H4 (cell line): ENCODE measurements at places on chromosomes 3 and 15. TPM values are rescaled to one million over a fixed set of nuclear protein-coding genes. Genes with fewer than 3 reads are reported as not detected.

DNA sequence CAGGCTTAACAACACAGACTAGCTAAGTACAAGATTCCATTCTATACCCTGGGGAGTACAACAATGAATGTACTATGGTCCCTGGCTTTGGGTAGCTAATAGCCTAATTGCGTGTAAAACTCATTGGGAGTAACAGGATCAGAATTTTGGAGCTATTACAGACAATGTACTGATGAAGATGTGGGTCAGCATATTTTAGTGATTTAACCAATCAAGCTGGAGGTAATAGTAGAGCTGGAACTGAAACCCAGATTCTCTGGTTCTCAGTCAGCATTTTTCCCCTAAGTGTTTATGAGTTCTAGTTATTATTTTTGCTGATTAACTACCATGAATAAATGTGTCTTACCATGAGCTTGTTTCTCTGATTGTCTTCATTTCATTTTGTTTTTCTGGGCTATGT, 578.7 kb downstream of the NLGN1 start:
- no peak for DNase-seq

DNA sequence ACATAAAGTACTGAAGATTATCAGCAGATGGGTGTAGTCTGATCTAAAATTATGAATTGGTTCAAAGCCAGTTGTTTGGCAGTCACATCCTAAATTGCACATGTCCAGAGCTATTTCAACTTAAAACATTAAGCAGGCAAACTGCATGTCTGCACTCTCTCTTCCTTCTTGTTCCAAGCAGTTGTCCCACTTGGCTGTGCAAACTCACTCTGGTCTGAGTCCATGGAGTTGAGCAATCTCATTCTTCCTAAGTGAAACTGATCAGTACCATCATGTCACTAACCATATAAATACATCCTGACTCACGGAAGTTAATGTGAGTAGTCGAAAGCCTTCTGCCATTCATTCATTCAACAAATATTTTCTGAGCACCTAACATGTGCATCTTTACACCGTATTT, 353.0 kb downstream of the ROBO1 start:
- DNase-seq = no peak

TRPM1 gene
- total RNA-seq = not detected in 2 replicates

TSPAN3 gene
- total RNA-seq = 423 and 537 TPM in 2 replicates

DNA sequence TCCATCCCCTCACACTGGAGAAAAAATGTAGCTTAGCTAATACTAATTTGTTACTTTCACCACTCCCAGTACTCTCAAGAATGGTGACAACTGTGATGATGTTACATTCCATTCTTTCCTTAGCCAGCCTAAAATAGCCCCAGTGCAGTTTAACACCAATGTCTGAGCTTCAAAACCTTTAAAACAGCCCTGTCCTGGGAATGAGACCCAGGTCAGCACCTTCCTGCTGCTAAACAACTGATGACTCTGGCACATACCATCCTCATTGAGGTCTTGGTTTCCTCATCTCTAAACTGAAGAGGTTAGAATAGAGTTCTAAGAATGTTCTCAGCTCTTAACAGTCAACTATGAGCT, 3.8 kb downstream of the SCAMP2 start:
- DNase-seq = no peak

ZNF639 gene
- total RNA-seq = 71.2 and 76.8 TPM in 2 replicates

DNA sequence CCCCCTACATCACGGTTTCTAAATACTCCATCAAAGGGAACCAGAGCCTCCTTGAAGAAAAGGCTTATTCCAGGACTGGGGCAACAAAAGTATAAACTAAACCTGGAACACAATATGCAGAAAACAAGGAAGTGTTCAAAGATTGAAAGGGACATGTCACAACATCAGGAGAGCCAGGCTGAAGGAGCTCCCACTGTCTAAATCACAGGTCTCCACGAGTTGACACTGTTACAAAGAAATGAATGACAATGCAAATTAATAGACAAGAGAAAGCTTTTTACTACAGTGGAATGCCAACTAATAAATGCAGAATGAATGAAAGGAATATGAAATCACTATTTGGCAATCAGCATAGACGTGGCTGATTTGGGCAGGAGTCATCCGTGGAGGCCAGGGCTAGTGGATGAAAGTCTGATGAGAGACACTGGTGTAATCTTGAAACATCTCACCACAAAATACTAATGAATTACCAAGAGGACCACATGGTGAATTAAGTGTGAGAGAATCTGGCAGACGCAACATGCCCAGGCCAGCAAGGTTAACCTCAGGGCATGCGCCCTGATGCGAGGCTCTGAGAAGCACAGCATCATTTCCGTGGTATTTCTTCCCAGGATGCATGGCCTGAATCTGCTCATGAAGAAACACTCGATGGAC, 123.8 kb upstream of the TJP1 start:
- no peak for DNase-seq

SERPINI2 gene
- total RNA-seq = 0.12 TPM in 1 of 2 replicates, not detected in the other

GRCh38 chr15:67854358-67854757, 14.5 kb upstream of the RNU6-1 start:
- no peak for DNase-seq

CRBN gene
- 97.3 and 102 TPM in 2 replicates for total RNA-seq

UBA5 gene
- total RNA-seq = 28.7 and 35.0 TPM in 2 replicates

CCR1 gene
- total RNA-seq = 0.08 and 0.35 TPM in 2 replicates

DNA sequence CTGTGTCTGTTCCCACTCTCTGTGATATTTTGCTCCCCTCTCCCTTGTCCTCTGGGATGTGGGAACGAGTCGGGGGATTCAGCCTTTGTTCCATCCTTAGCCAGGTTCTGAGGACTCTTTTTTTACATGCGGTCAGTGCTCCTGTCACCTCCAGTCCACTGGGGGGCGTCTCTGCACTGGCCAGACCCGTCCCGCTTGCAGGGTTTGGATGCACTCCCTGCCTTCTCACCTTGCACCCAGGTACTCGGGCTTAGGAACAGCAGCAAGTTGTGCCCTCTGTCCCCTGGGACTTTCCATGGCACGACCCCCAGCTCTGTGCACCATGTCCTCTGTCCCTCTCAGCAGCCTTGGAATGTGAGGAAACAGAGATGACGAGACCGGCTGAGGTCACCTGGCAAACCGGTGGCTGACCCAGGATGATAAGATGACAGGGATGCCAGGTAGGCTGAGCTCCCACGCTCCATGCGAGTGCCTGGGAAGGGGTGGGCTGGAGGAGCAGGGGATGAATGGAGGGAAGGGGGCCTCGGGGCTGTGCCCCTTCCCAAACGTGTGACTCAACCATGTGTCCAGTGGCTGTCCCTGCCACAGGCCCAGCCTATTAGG, 27.3 kb upstream of the FGD5 start:
- peak; percentile 50 for DNase-seq
